Activated CD4-positive, alpha-beta T cell treated with anti-CD3 and anti-CD28 coated beads, Interleukin-2, amount 50 U/mL, for 4 hours (primary cell): ENCODE measurements at places on chromosomes 12 and 14.

DNA sequence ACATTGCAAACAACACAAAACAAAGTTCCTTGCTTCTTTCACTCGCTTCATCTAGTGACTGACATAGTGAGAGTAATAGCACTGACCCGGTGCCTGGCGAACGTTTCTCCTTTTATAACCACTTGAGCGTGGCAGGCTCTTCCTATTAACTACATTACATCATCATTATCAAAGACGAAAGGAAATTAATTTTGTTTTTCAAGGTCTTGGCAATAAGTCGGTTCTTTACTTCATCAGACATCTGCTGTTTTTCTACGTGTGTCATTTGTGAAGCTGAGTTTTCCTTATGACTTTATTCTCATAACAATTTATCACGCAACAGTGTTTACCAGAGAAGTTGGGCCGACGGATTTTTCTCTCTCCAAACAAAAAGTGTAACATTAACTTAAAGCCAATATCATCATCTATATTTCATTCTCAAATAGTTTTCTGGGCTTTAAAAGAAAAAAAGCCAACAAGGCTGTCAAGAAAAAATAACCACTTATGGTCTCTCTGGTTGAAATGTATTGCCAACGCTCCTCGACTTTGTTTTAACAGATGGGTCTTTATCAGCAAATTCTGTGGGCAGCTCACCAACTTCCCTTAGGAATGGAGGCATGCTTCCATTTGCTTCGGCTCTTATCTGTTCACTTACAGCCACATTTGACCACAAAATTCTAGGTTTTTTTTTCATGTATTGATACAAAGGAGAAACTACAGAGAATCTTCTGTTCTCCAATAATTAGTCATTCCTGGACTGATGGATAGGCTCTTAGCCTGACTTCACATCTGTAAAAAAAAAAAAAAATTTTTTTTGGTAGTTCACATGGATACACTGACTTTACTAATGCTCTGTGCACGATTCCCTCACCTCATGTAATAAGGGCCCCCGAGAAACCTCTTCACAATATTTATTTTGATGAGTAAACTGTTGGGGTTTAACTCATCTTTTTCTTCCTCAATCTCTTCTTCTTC lies 97.1 kb upstream of the CDKN3 start:
- DNase-seq: no peak

GRCh38 chr14:32225378-32225920 lies 22.4 kb upstream of the RNU6-8 start:
- DNase-seq: no peak

- no peak for DNase-seq
These were observed 34.8 kb upstream of the SELPLG start for GRCh38 chr12:108668542-108668941.

DNA sequence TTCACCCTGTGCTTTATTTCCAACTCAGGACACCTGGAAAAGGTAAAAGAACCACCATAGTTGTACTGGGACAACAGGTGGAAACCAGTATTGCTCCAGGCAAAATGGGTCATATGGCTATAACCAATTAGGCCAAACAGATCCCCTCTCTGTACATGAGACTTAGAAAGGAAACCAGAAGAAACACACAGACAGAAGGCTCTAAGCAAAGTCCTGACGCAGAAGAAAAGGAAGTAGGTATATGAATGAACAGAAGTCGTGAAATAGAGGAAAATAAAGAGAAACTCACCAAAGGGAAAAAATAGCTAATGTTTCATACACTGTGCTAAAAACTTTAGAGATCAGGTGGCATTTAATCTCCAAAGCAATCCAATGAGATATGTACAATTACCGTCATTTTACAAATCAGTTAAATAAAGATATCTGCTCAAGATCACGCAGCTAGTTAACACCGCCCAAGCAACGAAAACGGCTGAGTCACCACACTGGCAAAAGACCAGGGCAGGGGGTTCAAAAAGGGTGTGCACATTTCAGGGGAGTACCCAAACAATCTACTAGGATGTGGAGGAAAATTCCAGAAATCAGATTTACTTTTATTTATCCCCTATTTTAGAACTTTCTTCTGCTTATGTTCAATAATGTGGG lies 82.3 kb downstream of the ITPR2 start:
- no peak for DNase-seq

DNA sequence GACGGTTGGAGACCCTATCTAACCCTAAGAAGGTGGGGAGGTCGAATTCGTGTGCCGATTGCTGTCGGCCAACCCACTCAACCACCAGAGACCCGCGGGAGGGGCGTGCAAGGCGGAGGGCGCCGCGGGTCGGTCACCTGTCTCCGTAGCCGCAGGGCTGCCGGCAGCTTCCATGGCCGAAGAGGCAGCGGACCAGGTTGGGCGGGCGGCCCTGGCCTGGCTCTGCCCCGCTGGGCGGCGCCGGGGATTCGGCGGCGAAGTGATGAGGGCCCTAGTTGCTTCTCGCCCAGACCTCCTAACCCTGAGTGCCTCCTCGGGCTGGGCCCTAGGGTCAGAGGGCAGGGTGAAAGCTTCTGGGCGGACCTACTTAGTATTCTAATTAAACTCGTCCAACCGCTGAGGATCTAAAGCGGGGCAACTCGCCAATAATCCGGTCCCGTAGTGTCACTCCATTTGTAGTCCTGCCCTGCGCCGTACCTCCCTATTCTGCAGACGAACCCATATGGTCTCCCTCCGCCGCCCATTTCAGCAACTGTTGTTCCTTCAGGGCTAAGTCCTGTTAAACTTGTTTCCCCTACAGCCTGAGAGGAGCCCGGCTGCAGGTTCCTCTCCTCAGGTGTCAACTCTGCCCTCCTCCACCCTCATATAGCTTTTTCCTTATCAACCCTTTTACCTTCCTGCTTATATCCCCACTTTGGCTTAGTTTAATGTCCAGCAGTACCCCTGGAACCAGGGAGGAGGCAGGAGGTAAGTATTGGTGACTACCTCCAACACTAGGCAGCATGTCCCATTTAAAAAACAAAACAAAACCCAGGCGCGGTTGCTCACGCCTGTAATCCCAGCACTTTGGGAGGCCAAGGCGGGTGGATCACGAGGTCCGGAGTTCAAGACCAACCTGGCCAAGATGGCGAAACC lies at the start of gene PYM1:
TSS of gene PYM1 (minus strand) at position 307 of the 915 bp plus-strand sequence. CDS start at position 174, 133 bp downstream.
- DNase-seq: peak; percentile 38

GRCh38 chr12:62882696-62883095 lies 52.3 kb downstream of the PPM1H start:
- DNase-seq: no peak

DNA sequence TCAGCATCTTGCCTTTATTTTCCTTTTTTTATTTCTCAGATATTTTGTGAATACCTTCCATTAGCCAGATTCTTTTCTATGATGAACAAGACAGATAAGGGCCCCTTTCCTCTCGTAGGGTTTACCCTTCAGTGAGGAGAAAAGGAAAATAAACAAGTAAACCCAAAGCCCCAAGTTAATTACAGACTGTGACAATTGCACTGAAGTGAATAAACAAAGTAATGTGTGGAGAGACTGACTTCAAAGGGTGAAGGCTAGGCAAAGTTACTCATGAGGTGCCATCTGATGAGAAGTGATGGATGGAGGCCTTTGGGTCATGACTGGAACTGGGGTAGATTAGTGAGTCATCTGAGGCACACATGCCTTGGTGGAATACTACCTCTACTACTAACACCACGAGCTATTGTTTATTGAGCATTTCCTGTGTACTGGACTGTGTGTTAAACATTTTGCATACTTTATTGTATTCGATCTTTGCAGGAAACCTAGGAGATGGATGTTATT lies 143.4 kb upstream of the PRICKLE1 start:
- DNase-seq: no peak

GRCh38 chr12:65594409-65594808 lies 229.9 kb upstream of the HMGA2 start:
- no peak for DNase-seq

DNA sequence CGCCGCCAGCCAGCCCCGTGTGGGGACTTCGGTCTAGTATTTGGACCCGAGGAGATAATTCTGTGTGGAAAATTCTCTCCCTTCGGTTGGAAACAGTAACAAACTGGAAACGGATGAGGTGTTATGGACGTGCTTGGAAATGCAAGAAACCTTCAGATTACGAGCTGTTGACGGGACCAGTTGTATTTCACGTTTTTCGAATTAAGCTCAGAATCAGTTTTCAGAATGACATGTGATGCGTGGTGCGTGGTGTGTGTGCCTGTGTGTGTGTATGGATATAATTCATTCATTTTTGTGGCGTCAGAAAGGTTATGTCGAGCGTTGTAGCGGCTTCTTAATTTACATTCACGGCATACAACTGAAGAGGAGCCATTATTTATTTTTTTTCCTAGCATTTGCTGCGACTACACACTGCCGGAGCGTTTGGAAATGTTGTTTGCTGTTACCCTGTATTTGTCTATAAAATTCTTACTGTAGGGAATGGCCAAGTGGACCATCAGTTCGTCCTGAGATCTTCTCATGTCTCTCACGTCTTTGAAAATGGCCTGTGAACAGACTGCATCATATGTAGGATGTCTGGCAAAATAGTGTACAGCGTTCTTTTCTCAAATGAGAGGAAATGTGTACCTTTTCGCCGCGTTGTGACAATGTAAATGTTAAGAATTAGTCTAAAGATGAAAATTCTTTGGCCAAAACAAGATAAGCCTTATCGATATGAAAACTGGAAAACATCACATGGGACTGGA lies 1.3 kb downstream of the TRAF3 start:
- DNase-seq: peak; percentile 15

- no peak for DNase-seq
These were observed 50.7 kb downstream of the ZC3H14 start for GRCh38 chr14:88613552-88614010.

DNA sequence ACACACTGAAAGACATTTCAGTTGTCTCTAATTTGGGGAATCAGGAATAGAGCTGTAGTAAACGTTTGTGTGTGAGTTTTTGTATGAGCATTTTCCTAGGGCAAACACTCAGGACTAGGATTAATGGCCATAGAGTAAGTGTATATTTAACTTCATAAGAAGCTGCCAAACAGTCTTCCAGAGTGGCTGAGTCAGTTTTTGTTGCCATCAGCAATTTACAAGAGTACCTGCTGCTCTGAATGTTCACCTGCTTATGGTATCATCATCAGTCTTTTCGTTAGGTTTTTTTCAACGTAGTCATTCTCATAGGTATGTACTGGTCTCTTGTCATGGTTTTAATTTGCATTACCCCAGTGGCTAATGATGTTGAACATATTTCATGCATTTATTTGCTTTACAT lies 30.6 kb upstream of the TRHDE start:
- no peak for DNase-seq

DNA sequence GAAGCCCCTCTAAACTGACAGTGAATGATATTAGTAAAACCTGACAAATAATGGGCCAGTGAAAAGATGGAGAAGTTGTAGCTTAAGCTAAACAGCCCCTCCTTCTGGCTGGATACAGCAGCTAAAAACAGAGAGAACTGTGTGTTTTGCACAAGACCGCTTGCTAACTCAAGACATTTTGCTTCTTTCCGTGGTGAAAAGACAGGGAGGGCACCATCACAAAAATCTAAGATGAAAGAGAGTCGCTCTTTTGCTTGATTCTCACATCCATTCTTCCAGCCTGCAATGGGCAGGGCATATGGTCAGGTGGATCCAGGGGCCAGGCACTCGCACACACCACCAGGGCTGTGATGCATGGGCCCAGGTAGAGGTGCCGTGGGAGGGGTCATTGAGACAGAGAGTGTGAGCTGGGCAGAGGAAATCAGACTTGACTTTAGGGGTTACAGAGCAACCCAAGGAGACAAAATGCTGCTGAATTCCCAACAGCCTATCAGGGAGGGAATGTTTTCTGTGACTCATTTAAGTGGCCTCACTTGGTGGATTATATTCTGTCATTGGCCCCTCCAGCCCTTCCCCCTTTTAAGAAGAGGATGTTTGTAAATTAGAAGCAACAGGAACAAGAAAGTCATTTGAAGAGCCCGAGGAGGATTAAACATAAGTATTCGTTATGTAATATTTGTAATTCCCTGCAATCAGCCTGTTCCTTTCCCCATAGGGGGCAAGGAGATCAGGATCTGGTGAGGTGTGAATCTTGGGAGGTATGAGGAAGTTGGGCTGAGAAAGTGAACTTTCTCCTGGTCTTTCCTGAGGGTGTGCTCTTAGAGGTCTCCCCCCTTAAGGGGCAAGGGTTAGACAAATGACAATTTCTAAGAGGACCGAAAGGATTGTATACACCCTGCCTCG lies 12.3 kb downstream of the EMP1 start:
- no peak for DNase-seq

DNA sequence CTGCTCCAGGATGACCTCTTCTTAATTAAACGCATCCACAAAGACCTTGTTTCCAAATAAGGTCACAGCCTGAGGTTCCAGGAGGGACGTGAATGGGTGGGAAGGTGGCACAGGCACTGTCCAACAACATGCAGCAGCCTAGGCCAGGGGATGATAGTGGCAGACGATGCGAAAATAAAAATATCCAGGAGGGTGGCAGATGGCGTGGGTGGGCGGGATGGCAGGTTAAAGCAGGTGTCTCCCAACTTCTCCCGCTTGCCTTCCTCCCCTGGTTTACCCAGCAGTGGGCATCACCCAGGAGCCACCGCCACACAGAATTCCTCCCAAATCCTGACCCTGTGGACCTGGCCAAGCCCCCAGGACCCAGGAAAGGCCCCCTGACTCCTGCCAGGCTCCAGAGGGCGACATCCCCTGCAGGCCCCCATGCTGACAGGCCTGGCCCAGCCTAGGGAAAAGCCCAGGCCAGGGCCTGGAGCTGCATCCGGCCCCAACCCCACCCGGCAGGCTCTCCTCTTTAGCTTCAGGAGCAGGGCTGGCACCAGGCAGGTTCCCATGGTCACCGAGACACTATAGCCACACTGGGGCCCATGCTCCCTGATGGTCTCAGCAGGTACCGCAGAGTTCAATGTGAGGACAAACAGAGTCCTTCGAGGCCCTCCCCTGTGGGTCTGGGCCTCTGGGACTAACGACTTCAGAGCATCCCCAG lies 9.7 kb downstream of the NCOR2 start:
- DNase-seq: no peak

DNA sequence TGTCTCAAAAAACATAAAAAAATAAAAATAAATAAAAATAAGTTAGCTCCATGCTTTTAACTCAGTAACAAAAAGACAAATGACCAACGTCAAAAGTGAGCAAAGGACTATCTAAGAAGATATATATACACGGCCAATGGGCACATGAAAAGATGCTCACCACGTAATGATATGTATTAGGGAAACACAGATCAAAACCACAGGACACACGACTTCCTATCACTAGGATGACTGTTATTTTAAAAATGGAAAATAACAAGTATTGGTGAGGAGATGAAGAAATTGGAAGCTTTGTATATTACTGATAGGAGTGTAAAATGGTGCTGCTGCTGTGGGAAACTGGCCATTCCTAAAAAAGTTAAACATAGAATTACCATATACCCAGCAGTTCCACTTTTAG lies 20.2 kb upstream of the P2RX7 start:
- no peak for DNase-seq
